ENCODE measurements at places on chromosomes 4 and X.

- DNase-seq, result no peak
Measured at GRCh38 chr4:37667197-37668100, 18.7 kb downstream of the RELL1 start.

DNA sequence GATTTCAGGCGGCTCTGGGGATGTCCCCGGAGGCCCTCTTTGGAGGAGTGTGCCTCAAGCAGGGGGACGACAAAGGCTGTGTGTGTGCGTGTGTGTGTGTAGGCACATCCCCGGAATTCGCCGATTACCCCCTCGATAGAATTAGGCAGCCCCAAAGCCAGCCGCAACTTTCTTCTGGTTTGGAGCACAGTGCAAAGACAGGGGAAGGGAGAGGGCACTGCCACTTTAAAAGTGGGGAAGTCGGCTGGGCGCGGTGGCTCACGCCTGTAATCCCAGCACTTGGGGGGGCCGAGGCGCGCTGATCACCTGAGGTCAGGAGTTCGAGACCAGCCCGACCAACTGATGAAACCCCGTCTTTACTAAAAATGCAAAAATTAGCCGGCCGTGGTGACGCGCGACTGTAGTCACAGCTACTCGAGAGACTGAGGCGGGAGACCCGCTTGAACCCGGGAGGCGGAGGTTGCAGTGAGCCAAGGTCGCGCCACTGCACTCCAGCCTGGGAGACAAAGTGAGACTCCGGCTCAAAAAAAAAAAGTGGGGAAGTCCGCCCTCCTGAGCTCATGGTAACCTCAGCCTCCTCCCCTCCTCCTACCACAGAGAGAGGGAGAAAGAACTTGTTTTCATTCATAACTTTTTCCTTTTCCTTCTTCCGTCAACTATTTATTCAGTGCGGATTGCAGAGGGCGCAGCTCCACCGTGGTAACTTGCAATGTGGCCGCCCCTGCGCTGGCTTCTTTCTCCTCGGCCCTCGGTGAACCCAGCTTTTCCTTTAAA, 2.4 kb downstream of the SPRY1 start:
- no peak for DNase-seq

DNA sequence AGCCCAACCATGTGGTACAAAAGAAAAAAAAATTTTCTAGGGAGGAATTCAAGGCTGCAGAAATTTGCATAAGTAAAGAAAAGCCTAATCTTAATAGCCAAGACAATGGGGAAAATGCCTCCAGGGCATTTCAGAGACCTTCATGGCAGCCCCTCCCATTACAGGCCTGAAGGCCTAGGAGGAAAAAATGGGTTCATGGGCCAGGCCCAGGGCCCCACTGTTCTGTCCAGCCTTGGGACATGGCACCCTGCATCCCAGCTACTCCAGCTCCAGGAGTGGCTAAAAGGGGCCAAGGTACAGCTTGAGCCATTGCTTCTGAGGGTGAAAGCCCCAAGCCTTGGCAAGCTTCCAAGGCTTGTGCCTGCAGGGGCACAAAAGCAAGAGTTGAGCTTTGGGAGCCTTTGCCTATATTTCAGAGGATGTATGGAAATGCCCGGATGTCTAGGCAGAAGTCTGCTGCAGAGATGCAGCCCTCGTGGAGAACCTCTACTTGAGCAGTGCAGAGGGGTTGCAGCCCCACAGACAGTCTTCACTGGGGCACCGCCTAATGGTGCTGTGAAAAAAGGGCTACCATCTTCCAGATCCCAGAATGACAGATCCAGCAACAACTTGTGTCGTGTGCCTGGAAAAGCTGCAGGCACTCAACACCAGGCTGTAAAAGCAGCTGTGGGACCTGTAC, 111.0 kb downstream of the ANXA10 start:
- no peak for DNase-seq

DNA sequence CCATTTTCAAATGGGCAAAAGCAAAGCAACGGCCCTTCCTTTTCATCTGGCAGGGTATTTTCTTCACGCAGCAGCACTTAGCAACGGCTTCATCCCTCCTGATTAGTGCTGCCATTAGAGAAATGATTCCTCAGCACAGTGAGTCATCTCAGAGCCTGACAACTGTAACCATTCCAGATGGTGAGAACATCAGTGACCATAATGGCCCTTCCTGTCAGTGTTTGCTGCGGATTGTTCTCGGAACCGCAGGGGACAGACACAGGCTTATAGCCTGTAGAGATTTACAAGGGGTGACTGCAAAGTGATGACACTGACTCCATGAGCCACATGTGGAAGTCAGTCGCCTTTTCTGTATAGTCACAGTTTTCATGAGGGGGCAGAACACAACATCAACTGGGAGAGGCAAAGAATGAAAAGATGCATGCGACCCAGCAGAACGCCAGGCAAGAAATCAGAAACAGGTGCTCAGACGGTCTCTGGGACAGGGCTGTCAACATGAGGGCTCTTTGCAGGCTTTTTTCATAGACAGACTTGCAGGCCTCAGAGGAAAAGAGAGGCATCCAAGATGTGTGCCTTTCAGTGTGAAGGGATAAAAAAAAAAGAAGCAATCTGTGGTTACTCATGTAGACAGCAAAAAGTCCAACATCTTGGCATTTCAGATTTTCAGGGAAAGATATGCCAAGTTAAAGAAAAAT, 69.9 kb upstream of the FBXW7 start:
- no peak for DNase-seq

GRCh38 chr4:137610960-137611359, 78.7 kb upstream of the PCDH18 start:
- DNase-seq, result no peak

DNA sequence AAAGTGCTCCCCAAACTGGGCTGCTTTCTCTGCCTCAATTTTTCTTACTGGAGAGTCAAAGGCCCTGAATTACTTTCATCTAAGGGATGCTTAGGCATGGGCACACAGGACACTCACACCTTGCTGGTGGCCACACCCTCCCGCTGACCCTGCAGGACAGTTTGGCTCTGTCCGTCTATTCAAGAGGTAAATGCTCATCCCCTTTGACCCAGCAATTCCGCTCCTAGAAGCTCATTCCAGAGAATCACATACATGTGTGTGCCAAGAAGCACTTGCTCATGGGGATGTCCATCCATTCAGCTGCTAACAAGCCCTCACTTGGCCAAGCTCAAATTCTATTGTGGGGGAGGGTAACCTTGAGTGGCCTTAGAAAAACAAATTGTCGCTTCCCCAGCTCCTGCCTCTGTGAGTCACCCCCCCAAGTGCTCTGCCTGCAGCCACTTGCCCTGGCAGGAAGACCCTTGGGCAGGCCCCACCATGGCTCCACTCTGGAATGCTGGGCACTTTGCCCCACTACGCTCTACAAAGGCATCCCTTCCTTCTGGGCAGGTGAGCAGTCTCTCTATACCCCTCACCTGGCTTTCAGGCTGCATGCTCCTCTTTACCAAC, 54.5 kb downstream of the HTRA3 start:
- DNase-seq, result no peak
